Stimulated activated CD4-positive, alpha-beta T cell treated with anti-CD3 and anti-CD28 coated beads, Interleukin-4, amount 100 ng/mL, for 24 hours (primary cell): ENCODE measurements at places on chromosomes 3 and 15.

GRCh38 chr3:7646851-7647250, 785.9 kb downstream of the GRM7 start:
- DNase-seq = no peak

DNA sequence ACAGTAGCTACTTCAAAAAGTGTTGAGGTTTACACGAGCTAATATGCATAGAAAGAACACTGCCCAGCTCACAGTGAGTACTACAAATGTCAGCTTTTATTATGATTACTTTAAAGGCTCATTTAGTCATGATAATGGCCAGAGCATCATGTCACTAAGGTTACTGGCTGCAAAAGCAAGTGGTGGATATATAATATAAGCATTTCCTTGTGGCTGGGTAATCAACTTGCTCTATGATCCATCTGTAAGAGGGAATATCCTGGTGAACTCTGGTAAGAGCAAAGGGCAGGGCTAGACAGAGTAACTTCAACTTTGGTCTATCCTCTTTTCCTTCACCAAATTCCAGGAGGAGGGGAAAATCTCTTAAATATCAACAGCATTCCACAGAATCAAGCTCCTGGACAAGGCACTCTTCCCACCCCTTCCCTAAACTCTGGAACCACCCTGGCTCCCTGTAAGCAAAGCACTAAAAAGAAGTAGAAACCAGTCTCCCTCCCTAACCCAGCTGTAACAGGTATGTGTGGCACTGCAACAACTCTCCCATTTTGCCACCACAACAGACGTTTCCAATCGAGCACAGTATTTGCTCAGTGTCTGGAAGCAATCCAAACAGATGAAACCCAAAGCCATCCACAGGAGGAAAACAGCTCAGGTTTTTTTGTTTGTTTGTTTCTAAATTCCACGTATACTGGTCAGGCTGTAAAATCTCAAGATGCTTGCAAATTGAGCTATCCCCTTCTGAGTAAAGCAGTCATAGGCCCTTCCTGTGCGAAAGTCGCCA, 13.4 kb downstream of the B4GALT4 start:
- no peak for DNase-seq

- no peak for DNase-seq
Observed at GRCh38 chr15:98770984-98771383, 122.6 kb downstream of the IGF1R start.

DNA sequence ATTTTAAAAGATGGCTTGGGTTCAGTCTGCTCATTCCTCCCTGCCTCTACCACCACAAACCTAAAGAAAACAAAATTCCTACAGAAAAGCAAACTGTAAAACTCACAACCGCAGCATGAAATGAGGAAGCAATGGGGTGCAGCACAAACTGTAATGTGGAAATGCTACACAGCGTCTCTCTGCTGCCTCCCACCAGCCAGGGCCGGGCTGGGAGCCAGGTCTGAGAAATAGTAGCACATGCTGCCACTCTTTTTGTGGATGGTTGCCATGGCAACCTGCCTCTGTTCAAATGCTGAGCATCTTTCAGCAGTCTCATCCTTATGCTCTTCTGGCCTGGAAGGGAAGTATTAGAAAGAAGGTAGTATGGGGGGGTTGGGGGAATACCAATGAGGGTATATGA, 55.4 kb downstream of the EOMES start:
- DNase-seq = peak; percentile 9

DNA sequence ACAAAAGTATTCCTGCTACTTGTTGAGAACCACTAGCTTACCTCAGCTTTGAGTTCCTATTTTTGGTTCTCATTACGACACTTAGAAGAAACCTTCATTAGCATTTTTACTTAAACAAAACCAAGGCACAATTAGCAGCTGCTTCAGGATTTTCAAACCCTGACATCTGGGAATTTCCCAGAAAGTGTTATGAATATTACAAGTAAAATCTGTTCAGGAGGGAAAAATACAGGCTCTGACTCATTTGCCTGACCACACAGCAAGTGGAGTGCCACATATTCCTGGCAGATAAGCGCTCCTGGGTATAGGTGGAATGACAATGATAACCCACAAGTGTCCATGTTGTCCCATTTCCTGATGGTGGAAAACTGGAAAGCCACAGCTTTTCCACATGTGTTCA, 10.3 kb upstream of the RFTN1 start:
- no peak for DNase-seq

- no peak for DNase-seq
Observed at GRCh38 chr3:22594990-22595389, 608.1 kb upstream of the UBE2E2 start.

- DNase-seq = no peak
Observed at GRCh38 chr15:51830276-51830806, 888 bp downstream of the TMOD3 start.

DNA sequence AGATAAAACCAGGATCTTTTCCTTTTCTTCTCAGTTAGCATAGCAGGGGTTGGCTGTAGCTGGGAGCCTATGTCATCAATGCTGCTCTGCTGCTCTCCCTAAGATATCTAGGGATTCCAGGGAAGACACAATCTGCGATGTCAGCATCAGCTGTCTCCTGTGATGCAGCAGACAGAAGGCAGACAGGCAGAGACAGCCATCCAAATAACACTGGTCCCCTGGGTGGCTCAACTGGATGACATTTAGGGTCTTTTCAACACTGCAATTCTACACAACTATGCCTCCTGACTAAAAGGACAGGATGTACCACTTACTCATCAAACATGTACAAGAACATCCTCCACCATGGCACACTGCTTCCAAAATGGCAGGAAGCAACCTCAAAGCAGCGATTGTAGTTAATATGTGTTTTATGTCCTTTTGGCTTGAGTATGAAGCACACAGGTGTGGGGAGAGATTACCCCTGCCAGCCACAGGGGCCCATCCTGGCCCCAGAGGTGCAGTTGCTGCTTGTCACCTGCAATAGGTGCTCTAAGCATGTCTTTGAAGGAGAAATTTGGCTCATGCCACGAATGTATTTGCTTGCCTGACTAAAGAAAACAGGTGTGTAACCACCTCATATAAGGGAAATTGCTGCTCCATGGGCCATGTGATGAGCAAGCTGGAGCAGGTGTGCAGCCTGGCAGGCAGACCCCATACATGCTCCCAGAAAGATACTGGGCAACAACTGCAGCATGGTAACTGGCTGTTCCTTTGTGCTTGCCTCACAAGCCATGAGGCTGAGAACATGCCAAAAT, 357.8 kb downstream of the VPS13C start:
- no peak for DNase-seq

DNA sequence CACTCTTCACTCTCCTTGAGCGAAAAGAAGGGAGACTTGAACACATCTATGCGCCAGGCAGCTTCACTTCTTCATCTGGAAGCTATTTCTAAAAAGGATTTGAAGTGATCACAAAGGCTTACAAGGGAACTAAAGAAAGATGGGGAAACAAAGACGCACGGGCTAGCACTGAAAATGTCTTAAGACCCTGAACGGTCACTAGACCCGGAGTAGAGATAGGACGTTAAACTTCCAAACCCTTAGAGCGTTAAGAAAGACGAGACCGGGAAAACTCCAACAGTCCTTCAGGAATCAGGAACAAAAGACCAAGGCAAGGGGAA, 47.5 kb upstream of the EPHB3 start:
- DNase-seq = no peak

DNA sequence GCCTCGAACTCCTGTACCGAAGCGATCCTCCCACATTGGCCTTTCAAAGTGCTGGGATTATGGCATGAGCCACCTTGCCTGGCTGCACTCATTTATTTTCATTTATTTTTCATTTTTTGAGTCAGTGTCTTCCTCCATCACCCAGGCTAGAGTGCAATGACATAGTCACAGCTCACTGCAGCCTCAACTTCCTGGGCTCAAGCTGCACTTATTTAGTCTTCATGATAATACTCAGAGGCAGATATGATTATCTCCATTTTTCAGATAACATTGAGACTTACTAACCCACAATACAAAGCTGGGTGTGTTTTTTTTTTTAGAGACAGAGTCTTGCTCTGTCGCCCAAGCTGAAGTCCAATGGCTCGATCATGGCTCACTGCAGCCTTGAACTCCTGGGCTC, 10.0 kb downstream of the PRKCI start:
- DNase-seq = no peak

GRCh38 chr3:178907081-178907480, 164.5 kb downstream of the ZMAT3 start:
- no peak for DNase-seq

DNA sequence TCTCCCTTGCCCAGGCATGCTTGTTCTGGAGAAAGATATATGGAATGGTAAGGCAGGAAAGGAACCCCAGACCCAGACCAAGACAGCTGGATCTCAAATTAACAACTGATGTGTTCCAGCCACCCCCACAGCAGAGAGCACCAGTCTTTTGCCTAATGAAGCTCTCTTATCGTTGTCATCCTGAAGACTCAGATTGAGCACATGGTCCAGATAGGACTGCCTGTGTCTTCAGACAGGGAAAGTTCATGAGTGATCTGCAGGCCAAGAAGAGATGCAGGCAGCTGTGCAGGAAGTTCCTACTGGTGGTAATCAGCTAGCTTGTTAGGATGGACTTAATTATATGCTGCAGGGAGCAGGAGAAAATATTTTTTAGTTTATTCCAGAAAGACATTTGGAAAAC, 53.3 kb downstream of the PPP2R3A start:
- no peak for DNase-seq

DNA sequence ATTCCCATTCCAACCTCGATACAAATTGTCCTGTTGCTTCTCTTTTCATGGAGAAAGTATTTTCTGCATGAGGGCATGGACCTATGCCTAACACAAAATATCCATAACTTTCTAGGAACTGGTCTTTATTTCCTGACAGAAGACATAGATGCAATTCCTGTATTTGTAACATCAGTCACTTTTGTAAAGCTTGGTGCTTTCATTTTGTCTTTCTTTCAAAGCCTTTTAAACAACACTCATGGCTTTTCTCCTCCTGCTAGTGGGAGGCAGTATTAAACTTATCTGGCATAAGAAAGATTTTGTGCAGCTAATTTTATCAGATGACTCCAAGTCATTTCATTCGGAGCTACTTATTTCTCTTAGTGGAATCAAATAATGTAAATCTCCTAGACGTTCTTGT, 616.0 kb downstream of the RBMS3 start:
- no peak for DNase-seq

DNA sequence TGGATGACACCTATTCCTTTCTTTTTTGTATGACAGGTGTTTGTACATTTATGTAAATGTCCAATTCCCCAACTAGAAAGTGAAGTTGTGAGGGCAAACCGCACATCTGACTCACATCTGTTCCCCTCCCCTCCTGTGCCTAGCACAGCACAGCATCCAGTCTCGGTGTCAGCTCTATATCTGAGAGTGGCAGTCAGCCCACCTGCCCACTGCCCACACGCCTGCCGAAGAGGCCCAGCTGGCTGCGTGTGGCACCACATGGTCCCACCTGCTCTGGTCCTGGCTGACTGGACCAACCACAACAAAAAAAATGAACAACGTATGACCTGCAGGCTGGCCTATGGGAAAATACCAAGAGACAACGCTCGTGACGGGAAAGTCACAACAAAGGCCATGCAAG, 62.8 kb downstream of the XXYLT1 start:
- DNase-seq = peak; percentile 22

DNA sequence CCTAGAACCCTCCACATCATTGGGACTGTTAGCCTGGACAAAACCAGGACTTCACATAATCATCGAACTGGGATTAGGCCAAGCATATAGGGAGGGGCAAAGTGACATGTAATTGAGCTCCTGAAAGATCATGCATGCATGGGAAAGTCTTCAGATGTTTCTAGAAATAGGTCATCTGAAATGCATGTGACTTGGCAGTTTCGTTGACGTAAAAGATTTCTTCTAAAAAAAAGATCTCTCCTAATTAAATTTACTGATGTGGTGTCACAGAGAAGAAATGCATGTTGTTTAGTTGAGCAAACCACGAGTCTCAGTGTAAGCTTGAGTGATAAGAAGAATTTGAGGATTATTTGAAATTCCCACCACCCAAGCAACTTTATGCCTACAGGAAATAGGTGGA, 70.0 kb upstream of the LIMD1 start:
- DNase-seq = no peak

GRCh38 chr3:135034291-135034768, 239.3 kb downstream of the EPHB1 start:
- no peak for DNase-seq

DNA sequence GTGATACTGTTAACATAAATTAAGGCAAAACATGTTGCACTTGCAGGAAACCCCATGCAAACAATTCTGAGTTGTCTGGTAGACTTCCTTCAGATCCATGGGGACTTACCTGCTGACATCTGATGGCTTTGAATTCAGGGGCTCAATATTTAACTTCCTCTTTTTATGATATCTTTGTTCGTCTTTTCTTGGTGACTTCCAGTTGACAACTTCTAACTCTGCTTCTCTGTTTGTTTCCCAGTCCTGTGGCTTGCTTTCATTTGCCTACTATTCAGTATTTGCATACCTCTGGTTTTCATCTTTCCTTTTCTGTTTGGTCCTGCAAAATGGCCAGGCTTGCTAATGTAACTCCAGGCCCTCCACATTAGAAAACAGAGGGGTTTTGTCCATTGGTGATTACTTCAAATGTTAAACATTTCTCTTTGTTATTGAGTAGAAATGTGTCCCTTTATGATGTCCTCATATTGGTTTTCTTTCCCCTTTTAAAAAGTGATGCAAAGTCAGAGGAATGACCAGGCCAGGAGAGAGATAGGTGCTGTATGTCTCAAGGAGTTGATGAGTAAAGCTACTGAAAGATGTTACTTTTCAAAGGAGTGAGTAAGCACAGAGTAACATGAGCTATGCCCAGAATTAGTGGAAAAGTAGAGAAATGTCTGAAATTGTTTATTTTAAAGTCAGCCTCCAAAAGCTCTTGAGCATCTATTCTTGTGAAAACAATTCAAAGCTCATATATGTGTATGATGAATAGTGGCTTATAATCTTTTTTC, 335.9 kb downstream of the LPP start:
- DNase-seq = no peak

GRCh38 chr3:187896646-187897045, 151.4 kb upstream of the BCL6 start:
- no peak for DNase-seq

DNA sequence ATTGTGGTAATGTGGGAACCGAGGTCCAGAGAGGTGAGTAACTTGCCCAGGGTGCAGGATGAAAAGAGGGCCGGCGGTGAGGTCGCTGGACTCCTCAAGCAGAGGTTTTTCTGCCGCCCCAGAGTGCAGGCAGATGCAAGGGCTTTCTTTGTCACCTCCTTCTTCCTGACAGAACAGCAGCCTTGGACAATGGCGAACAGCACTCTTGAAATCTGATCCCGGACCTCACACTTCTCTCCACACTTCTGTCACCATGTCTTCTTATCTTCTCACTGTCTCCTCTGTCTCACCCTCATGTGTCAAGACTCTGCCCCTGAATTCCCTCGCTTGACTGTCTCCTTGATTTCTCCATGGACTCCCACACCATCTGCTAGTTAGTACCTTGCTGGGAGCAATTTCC, 15.4 kb upstream of the VPS8 start:
- no peak for DNase-seq

DNA sequence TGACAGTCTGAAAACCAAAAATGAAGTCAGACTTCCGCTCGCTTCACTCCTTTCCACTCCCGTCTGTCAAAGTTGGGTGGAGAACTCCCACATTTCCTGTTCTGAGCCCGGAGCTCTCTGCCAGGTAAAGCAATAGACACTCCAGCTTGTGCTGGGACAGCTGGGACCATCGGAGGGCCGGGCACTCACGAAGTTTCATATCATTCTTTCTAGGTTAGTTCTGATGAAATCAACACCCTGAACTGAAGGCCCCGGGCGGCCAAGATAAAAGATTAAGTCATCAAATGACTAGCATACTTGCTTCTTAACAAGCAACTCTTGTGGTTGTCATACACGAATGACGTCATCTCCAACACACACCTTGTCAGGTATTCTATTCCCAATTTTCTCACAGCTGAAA, 42.1 kb downstream of the MAGI1 start:
- no peak for DNase-seq
